ENCODE measurements at places on chromosomes 7 and 10.

- DNase-seq: no peak
Observed at GRCh38 chr7:155217634-155218033, 80.0 kb upstream of the INSIG1 start.

DNA sequence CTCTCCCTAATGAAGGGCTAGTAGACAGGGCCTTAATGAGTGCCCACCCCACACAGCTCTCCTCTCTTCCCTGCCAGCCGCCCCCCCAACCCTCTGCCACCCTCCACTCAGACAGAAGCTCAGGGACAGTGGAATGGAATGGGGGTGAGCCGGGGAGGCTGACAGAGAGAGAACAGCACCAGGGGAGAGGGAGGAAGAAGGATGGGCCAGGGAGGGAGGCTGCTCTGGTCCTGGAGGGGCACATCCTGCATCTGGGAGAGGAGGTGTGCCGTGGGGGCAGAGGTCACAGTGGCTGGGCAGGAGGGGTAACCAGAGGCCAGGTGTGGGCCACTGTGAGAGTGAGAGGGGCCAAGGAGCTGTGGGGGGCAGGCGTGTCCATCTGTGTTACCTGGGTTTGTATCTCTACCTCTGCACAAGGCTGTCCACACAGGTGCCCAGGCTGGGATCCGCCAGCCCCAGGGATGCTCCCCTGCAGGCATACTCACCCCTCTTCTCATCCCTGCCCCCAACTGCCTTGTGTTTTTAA, 2.4 kb downstream of the NYAP1 start:
- no peak for DNase-seq

GRCh38 chr7:127850195-127850594, 181.0 kb downstream of the LRRC4 start:
- DNase-seq: no peak

DNA sequence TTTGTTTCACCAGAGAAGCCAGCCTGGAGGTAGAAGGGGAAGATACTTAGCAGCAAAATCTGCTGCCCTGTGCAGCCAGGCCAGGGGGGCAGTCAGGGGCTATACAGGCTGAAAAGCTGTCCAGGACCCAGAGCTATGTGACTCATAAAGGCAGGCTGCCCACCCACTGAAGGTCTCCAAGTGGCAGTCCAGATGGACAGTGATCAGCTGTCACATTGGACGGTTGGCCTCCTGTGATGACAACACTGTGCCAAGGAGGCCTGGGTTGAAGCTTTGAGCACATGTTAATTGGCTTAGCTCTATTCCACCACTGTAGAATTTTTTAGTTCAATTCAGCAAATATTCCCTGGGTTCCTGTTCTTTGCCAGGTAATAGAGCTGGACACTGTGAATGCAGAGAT, 577.3 kb upstream of the GALNT17 start:
- DNase-seq: no peak

- DNase-seq: no peak
Observed at GRCh38 chr10:16429539-16429938, 7.3 kb upstream of the PTER start.

GRCh38 chr10:48536916-48537890, 67.7 kb downstream of the ARHGAP22 start:
- DNase-seq: no peak
